Right forelimb (tissue), 1 donor: ENCODE measurements at places on chromosomes 2 and 18.
A peak's percentile ranks its signal among the peaks of the same experiment; 100 is the strongest.

- DNase-seq = no peak
Observed at GRCh38 chr18:65124633-65125032, 626.2 kb upstream of the CDH7 start.

DNA sequence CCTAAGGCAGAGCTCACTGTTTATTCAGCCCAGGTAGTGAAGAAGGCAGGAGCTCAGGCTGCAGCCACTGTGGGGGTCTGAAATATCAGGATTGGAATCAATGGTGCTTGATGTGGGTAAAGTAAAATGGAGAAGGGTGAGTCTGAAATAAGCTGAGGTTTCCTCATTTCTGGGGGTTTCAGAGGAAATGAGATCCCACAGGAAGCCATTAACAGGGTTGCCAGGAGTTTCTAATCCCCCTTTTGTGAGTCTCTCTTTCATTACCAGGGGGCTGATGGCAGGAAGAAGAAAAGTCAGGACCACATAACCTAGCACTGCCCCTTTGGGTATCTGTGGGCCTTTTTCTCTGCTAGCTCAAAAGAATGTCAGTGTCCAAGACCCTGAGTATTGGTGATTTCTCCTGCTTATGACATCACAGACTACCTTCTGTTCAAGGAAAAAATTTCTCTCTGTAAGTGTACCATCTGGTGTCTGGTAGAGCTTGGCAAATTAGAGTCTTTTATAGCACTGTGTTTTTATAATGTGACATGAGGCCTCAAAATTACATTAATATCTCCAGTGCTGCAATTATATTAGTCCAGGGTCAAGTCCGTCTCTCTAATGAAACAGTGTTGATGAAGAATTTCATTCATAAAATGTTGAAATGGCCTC is 56.0 kb downstream of the LBH start:
- DNase-seq = no peak

DNA sequence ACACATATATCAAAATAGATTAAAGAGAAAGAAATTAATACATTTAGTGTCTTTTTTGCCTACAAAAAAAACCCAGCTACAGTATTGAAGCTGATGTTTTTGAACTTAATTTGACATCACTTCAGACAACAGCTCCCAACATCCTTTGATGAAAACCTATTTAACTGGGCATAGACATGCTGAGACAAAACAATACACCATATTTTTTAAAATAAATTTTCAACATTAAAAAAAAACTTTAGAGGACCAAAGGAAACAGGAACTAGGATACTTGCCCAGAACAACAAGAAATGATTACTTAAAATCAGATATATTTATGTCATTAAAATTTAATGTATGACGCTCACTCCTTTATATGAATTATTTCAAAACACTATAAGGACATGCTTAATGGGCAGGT is 178.1 kb downstream of the MREG start:
- no peak for DNase-seq

- no peak for DNase-seq
Observed at GRCh38 chr2:16260041-16260830, 319.9 kb downstream of the MYCN start.

GRCh38 chr2:7845332-7845731 is 836.5 kb upstream of the ID2 start:
- DNase-seq = no peak

DNA sequence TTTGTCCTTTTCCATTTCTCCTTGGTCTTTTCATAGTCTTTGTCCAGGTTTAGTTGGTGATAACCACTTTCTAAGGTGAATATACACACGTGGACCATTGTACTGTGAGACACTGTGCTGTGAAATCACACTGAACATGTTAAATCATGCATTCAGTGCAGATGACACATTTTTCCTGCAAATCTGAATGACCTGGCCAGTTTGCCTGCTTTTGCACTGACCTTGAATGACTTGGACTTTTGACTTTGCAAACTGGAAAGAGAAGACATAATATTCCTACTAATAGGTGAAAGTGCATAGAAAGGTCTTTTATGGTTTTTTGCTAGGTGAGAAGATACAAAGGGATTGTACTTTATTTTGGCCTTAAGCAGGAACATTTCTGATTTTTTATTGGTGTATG is 21.7 kb upstream of the PHLPP1 start:
- no peak for DNase-seq

- peak; percentile 57 for DNase-seq
Observed at GRCh38 chr2:12918835-12919445, 202.2 kb downstream of the TRIB2 start.

- no peak for DNase-seq
Observed at GRCh38 chr2:4539121-4539520, 835.7 kb downstream of the DCDC2C start.

- DNase-seq = no peak
Observed at GRCh38 chr18:56937874-56938430, 208.9 kb upstream of the BOD1L2 start.

GRCh38 chr2:65431421-65432226 is 775 bp downstream of the SPRED2 start:
- peak; percentile 66 for DNase-seq

GRCh38 chr18:55018602-55019001 is 59.3 kb upstream of the CCDC68 start:
- no peak for DNase-seq

DNA sequence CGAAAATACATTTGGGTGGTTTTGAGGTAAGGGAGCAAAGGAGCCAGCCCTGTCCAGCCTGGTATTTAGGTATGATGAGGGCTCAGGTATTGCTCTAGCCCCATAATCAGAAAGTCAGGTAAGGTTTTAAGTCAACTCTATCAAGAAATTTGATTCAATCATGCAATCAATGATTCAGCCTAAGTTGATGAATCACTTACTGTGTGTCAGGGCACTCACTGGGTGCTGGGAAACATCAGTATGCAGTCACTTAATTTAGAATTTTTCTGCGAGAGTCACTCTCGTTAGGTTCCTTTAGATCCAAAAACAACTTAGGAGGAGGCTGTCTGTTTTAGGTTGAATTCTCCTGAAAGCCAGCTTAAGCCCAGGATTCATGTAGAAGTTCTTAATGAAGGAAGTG is 17.7 kb upstream of the SERPINB2 start:
- no peak for DNase-seq

DNA sequence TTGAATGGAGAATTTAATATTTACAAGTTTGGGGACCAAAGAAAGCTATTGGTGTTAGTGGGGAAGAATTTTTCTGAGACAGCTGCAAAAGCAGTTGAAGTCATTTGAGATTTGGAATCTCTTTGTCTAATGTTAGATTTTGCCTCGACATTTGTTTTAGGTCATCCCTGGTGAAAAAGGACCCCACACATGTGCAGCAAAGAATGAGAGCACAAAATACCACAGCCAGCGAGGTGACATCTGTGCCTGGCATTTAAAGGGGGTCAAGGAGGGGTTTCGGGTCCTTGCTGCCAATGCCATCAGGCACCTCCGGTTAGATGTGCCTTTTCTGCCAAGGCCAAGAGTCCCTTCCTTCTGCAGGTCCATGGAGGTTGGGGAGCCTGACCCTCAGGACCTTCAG is 173.3 kb downstream of the TRIB2 start:
- no peak for DNase-seq

DNA sequence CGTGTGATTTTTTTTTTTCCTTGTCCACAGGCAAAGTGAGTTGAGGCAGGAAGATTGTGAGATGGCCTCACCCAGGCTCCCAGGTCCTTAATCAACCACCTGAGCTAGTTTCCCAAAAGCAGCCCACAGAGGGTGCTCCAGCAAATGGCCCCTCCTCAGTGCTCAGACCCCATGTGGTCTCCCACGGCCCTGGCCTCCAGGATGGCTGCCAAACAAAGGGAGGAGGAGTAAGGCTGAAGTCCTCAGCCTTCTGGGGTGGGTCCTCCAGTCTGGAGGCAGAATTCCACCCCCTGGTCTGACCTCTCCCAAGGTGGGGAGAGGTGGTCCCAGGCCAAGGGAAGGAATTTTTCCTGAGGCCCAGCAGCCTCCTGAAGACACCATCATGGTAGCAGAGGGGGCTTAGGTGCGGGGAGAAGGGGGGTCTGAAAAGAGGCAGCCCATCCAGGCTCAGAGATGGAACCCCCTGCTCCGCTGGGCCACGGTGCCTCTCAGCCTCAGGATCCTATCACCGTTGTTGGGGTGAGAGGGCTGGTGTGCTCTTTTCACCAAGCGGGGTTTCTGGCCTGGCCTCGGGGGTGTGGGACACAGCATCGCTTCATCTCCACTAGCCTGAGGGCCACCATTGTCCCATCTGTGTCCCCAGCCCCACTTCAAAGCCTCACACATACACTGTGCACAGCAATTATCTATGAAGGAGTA is 2.3 kb downstream of the NGEF start:
- DNase-seq = no peak

GRCh38 chr2:102176172-102176571 is 10.7 kb upstream of the IL1RL2 start:
- no peak for DNase-seq

DNA sequence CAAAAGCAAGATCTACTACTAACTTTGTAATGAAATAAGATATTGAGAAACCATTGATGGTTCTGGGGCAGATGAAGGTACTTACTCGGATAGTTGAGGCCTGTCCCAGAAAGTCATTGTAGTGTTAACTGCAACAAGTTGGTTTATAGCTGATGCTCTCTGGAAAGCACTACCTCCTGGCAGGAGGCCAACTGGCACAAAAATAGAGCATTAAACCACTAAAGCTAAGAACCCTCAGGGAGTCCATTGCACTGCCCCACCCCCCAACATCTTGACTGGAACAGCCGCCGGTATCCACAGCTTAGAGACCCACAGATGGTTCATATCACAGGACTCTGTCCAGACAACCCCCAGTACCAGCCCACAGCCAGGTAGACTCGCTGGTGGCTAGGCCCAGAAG is 552.5 kb upstream of the CRIM1 start:
- DNase-seq = no peak

DNA sequence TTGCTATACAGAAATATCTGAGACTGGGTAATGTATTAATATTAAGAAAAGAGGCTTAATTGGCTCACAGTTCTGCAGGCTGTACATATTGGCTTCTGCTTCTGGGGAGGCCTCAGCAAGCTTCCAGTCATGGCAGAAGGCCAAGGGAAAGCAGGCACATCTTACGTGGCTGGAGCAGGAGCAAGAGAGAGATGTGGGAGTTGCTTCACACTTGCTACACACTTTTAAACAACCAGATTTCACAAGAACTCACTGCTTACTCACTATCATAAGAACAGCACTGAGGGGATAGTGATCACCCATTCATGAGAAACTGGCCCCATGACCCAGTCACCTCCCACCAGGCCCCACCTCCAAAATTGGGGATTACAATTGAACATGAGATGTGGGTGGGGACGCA is 50.6 kb downstream of the MAPRE2 start:
- DNase-seq = no peak

DNA sequence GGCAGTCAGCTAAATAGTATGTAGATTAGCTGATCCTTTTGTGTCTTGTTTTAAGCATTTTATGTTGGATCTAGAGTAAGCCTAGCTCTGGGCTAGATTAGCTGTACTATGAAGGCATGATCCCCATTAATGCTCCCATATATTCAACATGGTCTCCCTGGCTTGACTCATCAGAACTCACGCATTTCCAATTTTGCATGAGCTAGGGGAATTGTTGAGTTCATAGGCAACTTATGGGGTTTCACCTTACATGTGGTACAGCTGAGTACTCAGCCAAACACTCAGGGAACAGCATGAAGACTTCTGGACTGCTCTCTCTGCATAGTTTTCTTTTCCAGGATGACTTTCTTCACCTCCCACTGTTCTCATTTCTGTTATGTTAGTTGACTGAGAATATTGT is 248.2 kb downstream of the TMX3 start:
- DNase-seq = no peak

DNA sequence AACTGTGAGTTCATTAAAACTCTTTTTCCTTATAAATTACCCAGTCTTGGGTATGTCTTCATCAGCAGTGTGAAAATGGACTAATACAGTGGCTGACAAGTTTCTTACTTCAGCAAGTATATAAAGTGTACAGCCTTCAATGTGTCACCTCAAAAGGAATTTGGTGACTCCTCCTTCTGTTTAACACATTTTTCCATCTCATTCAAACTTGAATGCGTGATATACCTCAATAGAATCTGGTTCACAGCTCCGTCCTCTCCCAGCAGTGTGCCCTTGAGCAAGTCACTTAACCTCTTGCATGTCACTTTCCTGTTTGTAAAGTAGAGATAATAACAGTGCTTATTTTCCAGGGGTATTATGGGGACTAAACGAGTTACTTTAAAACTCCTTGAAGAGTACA is 159.6 kb downstream of the CCBE1 start:
- DNase-seq = no peak

- no peak for DNase-seq
Observed at GRCh38 chr2:51149725-51150124, 117.8 kb upstream of the NRXN1 start.

DNA sequence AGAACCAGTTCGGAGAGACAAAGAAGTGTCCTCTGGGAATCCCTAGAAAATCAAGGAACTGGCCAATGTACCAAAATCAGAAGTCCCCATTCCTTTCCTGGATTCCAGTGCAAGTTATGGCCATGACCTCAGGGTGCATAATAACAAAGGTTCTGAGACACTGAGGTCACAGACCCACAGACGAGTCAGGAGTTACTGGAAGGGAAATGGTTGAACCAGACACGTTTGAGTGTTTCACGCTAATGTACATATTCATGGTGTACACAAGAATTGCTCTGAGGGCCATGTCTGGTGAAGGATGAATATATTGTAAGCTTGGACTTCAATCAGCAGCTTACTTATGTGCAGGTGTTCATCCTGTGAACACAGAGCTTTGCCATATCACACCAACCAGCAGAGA is 58.6 kb upstream of the KLHL29 start:
- no peak for DNase-seq

GRCh38 chr18:72692086-72692485 is 147.9 kb upstream of the CBLN2 start:
- DNase-seq = no peak

GRCh38 chr2:235498541-235498940 is 4.7 kb downstream of the AGAP1 start:
- DNase-seq = no peak

GRCh38 chr2:98474979-98475632 is 30.4 kb downstream of the INPP4A start:
- DNase-seq = no peak
